ENCODE measurements at places on chromosomes 6 and 20. TPM values are rescaled to one million over a fixed set of nuclear protein-coding genes. Genes with fewer than 3 reads are reported as not detected.

RBBP9 gene
- 5.5 TPM for polyA plus RNA-seq

- no peaks in the 10 kb centered on the region for H3K36me3 ChIP-seq
- no peak for DNase-seq
- H3K27ac ChIP-seq, result no peak overlapping the region
These were observed 397.7 kb downstream of the RFPL4B start for GRCh38 chr6:112744827-112745226.

DNA sequence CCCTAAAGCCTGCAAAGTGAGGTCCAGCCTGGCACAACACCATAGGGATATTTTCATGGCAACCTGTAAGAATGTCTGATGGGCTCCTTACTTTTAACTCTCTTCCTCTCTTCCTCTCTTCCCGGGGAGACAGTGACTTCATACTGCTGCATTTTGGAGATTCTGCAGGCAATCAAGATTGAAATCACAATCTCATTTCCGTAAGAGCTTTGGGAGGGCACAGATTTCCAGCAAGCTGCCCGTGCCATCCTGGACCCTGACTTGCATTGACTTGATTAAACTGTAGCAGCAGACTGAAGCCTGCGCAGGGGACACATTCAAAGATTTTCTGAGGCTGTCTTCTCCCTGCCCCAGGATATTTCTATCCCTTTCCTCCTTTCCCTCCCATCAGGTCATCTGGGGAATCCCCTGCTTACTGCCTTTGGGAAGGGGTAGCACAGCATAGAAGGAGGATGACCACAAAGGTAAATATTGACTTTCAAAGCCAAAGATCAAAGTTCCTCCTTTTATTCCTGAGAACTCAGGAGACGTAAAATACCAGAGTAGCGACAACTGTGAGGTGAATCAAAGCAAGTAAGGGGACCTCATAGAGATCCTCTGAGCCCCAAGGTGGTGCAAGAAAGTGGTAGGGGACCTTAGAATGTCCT lies 504.0 kb upstream of the ARID1B start:
- no peak for DNase-seq
- no peaks in the 10 kb centered on the region for H3K4me1 ChIP-seq
- H3K36me3 ChIP-seq, result no peaks in the 10 kb centered on the region
- H3K4me3 ChIP-seq, result no peak overlapping the region

GRCh38 chr6:8059129-8059528 lies 5.1 kb downstream of the BLOC1S5 start:
- no peaks in the 10 kb centered on the region for H3K27me3 ChIP-seq
- H3K4me3 ChIP-seq, result no peak overlapping the region
- H3K36me3 ChIP-seq, result no peaks in the 10 kb centered on the region
- DNase-seq, result no peak

DNA sequence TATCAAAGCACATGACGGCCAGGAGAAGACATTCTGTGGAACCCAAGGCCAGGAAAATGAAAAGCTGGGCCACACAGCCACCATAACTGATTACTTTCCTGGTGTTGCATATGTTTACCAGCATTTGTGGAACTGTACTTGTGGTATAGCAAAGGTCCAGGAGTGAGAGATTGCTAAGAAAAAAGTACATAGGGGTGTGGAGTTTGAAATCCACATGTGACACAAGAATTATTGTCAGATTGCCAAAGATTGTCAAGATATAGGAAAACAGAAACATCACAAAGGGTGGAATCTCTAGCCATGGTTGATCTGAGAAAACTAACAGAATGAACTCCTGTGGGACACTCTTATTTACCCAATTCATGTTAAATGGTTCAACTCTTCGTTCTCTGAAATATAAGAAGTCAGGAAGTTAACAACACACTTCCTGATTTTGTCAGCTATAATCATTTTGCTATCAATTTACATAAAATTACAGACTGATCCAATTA lies at the start of gene OR2B2:
OR2B2 (minus strand) TSS at position 441 of the 491 bp plus-strand sequence; CDS start at position 364, 77 bp downstream.
- H3K4me1 ChIP-seq, result no peaks in the 10 kb centered on the region
- H3K27ac ChIP-seq, result no peak within 1 kb of the TSS
- no peak for DNase-seq
- no peaks in the 10 kb centered on the region for H3K27me3 ChIP-seq
- no peaks in the 10 kb centered on the region for H3K36me3 ChIP-seq
- H3K4me3 ChIP-seq, result no peak within 1 kb of the TSS

GRCh38 chr6:13641315-13641714 lies 26.2 kb downstream of the NOL7 start:
- no peak for DNase-seq
- no peaks in the 10 kb centered on the region for H3K4me1 ChIP-seq
- no peak overlapping the region for H3K4me3 ChIP-seq
- no peaks in the 10 kb centered on the region for H3K27me3 ChIP-seq
- H3K27ac ChIP-seq, result no peak overlapping the region

Data from sigmoid colon (tissue), 7 donors.